ENCODE measurements at places on chromosomes 5 and 9. TPM values are rescaled to one million over a fixed set of nuclear protein-coding genes. Genes with fewer than 3 reads are reported as not detected.

- DNase-seq: no peak
These were observed 24.8 kb downstream of the RAI14 start for GRCh38 chr5:34680896-34681295.

- no peak for DNase-seq
These were observed 33.6 kb upstream of the FBP1 start for GRCh38 chr9:94672811-94673487.

- no peak for DNase-seq
These were observed 49.2 kb upstream of the TAF11L2 start for GRCh38 chr5:17448877-17449276.

DNA sequence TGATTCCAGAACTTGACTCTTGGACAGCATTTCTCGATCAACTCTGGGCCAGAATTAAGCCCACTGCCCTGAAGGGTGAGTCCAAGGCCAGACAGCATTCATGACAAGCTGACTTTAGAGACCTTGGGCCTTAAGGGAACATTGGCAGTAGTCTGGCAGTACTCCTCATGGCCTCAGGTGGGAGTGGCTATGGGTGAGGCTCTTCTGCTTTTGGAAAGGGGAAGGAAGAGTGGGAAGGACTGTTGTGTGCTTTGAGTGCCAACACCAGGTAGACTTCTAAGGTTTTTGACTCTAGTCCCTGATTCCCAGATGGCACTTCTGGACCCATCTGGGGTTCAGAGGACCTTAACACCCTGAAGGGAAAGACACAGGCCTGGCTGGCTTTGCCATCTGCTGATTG is 530.4 kb downstream of the ACTL7B start:
- no peak for DNase-seq

DNA sequence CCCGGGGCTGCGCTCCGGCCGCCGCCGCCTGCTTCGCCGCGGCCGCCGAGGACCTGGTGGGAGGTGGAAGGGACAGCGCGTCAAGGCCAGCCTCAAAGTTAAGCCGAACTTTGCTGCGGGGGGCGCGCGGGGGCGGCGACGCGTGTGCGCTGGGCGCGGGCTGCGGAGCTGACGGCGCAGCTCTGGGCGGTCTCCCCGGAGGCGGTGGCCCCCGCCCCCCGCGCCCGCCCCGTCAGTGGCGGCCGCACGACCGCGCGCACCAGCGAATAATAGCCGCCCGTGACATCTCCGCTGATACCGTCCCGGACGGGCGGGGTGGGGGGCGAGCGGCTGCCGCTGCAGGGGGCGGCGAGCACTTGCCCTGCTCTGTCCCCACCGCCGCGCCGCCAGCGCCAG is 579 bp upstream of the FAM78A start:
- DNase-seq: peak; percentile 63

DNA sequence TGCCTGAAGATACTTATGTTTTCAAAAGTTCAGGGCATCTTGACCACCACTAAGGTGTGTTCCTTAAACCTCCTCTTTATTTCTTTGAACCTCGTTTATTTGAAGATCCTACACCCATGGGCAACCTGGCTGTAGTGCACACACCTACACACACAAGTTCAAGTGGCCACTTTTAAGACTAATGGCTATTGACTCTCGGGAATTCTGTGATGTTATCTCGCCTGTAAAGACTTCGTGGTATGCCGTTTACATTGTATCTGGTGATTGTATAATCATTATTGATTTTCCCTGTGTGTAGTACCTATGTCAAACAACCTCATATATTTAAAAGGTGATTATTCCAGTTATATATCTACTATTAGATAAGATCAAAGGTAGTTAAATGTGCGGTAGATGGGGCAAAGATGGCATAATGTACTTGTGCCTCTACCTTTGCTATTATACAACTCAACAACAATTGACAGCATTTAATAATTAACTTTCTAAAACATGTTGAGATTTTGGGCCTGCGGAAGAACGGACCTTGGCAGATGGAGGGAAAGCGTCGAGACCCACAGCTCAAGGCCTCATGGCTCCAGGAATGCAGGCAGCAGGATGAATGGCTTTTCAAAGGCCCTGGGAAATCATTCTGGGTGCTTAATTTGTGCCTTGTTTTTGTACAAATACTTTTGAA is 51.4 kb upstream of the IRX2 start:
- no peak for DNase-seq

DNA sequence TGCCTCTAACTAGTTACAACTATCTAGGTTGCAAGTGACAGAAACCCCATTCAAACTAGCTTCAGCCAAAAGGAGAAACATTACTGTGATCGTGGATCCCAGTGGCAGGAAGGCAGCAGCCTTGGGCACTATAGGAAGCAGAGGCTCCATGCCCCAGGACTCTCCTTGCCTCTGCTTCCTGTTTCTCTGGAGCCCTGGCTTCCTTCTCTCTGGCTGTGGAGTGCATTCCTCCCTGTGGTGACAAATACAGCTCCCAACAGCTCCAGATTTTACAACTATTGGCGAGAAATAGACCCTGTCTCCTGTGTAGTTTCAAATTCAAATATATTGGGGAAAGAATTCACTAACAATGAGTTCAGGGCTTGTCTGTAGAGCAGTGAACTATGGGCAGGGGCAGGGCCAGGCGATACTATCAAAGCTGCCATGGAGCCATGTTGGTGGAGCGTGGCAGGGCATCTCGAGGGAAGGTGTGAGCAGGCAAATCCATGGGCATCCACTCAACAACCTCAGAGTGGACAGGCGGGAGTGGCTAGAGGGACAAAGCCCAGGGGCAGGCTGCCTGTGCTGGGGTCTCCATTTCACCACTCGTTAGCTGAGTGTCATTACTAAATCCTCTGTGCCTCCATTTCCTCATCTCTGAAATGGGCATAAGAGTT is 189.5 kb downstream of the ERCC6L2 start:
- DNase-seq: no peak

DNA sequence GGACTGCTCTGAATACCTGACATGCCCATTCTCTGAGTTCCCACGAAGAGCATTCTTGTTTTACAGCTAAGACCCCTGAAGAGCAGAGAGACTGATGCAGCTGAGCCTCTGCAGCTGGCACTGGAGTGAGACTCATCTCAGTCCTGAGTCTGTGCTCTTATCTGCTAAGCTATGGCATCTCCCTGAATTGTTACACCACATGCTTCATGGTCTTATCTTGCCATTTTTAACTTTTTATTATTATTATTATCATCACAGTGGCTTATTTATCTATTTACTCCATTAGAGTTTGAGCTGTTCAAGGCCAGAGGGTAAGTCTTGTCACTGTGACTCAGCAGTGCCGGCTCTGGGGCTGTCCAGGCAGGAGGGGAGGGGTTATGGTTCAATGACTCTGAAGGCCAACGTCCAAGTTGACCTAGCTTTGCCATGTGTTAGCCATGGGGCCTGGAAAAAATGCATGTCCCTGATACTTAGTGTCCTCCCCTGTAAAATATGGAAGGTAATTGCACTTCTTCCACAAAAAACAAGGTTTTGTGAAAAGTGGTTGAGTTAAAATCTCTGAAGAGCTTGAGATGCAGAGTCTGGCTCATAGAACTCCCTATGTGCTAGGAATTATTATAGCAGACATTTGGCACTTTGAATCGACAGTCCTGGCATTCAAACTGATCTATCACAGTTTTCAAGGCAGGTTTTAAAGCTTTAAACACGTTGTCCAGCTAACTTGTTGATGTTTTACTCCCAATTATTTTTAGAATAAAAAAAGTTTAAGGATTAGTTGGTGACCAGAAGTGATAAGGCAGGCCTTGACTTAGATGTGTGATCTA is 94.6 kb downstream of the ALDH1A1 start:
- DNase-seq: peak; percentile 41

- no peak for DNase-seq
These were observed 48.4 kb downstream of the ZNF484 start for GRCh38 chr9:92829420-92829819.

GRCh38 chr9:108885643-108886348 is 23.7 kb downstream of the ACTL7A start:
- DNase-seq: no peak

- DNase-seq: no peak
These were observed 607.2 kb downstream of the EFNA5 start for GRCh38 chr5:107063511-107063910.

DNA sequence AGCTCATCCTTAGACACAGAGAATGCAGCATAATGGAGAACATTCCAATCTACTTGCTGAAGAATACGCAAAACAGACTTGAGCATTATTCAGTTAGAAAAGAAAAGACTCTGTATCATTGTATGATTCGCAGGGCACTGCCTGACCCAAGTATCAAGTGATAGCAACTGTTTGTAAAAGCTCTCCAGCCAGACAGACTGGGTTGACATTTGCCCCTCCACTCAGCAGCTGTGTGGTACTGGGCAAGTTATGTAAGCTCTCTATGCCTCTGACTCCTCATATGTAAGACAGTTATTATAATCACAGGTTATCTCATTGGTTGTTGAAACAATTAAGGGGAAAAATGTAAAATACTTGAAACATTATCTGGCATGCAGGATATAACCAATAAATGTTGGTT is 505.0 kb downstream of the ELAVL2 start:
- DNase-seq: no peak

GRCh38 chr9:136981588-136982231 is 1.1 kb upstream of the LCNL1 start:
- DNase-seq: peak; percentile 79

DNA sequence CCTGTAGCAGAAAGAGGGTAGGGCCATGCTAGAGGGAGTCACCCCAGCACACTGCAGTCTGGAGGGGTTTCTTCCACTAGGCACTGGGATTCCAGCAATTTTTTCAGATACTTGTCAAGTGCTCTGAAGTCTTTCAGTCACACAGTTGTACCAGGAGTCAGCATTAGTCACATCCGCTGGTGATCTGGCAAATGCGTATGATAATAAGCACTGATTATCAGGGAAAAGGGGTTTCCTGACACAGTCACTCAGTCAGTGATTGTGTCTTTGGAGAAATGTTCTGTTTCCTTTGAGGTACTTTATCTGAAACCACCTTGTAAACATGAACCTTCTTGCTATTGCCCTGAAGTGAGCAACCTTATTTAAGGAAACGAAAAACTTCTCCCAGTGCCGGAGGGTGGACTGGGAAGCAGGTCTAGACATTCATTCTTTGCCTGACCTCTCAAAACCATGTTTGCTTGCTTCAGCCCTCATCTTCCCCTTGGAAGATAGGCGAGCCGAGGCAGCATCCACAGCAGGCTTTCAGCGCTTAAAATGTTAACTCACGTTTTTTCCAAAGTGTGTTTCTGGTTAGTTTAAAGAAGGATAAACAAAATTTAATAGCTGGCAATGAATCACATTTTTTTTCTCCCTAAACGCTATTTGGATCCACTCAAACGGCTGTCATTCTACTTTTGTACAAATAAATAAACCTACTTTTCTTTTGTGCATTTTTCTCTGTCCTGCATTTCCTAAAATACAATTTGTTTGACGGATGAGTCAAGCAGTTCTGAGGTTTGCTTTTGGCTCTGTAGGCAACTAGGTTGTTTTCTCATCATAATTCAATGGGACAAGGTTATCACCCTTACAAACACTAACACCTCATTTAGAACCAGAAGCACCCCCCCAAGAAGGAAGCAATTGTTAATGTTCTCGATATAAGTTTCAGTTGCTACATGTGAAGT is 77.7 kb downstream of the FOXD1 start:
- no peak for DNase-seq

DNA sequence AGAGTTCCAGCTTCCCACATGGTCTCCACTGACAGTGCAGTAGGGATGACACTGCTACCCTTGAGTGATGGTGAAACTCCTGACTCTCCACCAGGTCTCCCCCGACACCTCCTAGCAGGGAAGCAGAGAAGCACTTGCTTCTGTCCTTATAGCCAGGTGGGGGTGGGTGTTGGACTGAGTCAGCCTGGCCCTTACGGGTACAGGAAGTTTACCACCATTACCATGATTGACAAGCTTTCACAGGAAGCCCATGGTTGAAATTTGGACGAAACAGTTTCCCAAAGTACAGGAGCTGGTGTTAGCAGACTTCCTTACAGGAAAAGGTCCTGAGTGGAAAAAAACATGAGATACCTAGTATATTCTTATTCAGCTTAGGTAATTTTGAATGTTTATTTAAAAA is 3.1 kb upstream of the FBXL7 start:
- no peak for DNase-seq

Gene EFNA5
- 29.2 TPM for total RNA-seq

Gene SPINK7
- total RNA-seq: not detected

Gene MRNIP
- 12.7 TPM for total RNA-seq

Gene TRAPPC13
- total RNA-seq: 20.6 TPM

Gene FBP2
- total RNA-seq: 0.62 TPM
